Vagina (tissue), 2 donors: ENCODE measurements at places on chromosomes 2 and 18.

DNA sequence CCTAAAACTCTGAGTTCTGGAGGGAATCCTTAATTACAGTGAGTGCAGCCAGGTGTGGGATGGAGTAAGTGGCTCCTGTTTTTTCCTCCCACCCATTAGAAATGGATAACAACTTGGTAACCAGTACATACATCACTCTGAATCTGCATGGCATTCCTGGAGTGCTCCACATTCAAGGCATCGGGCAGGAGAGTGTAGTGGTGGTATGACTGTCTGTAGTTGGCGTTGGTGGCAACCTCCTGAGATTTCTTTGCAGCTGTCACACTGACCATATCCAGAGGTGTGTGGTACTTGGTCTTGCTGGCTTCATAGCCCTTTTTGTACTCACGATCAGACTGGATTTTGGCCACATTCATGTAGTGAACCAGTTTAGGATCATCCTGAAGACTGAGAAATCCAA is 68.3 kb downstream of the NEB start:
- no peak for DNase-seq

GRCh38 chr2:230870544-230871360 is 6.0 kb downstream of the ITM2C start:
- DNase-seq, result peak; percentile 77

- DNase-seq, result no peak
These were observed 21.6 kb upstream of the RAB6C start for GRCh38 chr2:129957891-129958290.

DNA sequence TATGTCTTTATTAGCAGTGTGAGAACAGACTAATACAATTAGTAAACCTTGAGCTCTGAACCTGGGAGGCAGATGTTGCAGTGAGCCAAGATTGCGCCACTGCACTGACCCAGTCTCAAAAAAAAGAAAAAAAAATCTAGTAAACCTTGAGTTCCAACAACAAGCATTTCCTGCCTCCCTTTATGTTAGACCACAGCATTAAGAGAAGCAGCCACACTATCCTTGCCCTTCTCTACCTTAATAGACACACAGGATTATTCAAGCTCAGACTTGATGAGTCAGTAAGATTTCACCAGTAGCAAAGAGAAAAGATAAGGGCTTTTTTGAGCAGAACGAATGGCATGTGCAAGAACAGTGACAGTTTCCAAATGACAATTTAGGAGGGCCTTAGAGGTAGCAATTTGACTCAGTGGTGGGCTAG is 18.0 kb upstream of the GLS start:
- DNase-seq, result no peak

DNA sequence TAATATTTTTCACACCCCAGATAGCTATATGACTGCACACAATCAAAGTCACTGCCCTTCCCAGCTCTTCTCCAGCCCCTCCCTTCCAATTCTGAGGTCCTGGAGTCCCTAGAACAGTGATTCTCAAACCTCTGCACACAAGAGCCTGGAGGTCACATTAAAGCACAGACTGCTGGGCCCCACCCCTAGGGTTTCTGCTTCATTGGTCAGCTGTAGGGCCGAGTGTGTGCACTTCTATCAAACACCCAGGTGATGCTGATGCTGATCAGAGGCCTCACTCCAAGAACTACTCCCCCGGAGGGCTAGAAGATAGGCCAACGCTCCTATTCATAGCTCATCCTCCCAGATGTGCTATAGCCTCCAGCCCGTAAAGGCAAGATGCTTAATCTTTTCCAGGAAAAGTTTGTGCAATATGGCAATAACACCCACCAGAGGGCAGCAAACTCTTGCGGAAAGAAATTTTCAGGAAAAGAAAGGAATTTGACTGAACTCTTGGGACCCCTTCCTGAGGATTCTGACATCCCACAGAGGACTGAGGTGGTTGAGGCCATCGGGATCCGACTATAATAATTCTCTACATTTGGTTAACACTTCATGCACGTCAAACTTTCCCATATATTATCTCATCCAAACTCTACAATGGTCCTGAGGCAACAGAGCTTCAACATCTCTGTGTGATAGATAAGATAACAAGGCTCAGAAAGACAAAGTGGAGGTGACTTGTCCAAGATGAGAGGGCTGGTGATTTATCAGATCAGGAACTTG is 194.2 kb upstream of the PKDCC start:
- DNase-seq, result no peak

GRCh38 chr2:181742922-181743722 is 62.8 kb upstream of the NEUROD1 start:
- no peak for DNase-seq

DNA sequence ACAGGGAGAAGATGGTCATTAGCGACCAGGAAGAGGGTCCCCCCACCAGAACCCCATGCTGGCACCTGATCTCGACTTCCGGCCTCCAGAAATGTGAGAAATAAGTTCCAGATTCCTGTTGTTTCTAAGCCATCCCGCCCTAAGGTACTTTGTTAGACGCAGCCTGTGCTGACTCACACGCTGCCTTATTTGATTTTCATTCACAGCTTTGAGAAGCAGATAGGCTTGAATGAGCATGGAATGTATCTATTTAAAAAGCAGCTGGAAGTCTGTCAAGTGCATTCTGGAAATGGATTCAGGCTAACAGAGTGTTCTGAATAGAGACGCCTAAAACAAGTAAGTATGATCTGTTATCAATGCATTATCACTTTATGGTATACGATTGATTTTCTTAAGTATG is 8.3 kb upstream of the IL1R2 start:
- no peak for DNase-seq

DNA sequence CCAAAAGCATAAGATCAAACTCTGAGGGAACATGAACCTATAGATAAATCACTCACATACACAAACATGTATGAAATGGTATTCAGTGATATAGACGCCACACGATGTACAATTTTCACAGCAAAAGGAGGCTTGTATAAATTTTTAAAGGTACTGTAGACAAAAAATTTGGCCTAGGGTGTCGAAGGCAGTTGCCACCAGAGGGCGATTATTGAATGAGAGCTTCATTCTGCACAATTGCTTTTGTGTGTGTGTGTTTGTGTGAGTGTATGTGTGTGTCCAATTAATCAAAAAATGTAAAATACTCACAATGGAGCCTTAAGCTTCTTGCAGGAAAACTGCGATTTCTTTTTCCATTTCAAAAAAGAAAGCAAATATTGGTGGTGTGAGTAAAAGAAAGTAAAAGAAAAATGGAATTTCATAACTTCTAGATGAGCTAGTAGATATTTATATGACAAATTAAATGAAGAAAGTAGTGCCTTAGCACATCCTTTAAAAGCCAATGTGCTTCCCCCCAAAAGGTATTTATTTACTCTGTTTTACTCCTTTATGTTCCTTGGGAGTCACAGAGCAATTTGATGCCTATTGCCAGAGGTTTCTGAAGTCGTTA is 800.1 kb downstream of the SATB2 start:
- DNase-seq, result no peak

DNA sequence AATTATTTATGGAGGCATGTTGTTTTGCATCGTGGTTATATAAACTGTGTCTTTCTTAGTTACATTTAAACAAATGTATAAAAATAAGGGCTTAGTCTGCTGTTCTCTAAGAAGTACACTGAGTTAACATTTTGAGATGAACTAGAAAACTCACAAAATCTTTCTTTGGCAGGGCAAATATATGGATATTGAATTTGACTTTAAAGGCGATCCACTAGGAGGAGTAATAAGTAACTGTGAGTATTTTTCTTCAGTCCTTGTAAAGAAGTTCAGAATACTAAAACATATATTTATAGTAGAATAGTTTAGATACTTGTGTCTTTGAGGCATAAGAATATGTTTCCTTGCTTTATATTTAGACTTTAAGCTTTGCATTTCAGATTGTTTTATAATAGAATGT is 104.8 kb downstream of the MYO1B start:
- DNase-seq, result no peak

GRCh38 chr2:120760446-120761135 is 24.9 kb downstream of the GLI2 start:
- no peak for DNase-seq

DNA sequence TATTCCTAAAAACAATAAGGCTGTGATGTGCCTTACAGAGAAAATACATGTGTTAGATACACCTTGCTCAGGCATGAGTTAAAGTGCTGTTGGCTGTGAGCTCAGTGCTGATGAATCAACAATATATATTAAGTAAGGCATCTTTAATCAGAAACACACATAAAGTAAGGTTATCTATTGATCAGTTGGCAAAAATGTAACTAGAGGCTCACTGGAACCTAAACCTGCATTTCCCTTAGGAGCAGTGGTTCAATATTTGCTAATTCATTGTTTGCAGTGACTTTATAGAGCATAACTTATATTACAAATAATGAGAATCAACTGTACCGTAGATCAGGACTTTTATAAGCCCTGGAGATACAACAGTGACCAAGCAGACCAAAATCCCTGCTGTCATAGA is 77.0 kb upstream of the CYP1B1 start:
- DNase-seq, result no peak

GRCh38 chr2:231856959-231857358 is 69.2 kb downstream of the NPPC start:
- DNase-seq, result no peak

GRCh38 chr18:137327-137726 is 21.0 kb upstream of the USP14 start:
- no peak for DNase-seq

DNA sequence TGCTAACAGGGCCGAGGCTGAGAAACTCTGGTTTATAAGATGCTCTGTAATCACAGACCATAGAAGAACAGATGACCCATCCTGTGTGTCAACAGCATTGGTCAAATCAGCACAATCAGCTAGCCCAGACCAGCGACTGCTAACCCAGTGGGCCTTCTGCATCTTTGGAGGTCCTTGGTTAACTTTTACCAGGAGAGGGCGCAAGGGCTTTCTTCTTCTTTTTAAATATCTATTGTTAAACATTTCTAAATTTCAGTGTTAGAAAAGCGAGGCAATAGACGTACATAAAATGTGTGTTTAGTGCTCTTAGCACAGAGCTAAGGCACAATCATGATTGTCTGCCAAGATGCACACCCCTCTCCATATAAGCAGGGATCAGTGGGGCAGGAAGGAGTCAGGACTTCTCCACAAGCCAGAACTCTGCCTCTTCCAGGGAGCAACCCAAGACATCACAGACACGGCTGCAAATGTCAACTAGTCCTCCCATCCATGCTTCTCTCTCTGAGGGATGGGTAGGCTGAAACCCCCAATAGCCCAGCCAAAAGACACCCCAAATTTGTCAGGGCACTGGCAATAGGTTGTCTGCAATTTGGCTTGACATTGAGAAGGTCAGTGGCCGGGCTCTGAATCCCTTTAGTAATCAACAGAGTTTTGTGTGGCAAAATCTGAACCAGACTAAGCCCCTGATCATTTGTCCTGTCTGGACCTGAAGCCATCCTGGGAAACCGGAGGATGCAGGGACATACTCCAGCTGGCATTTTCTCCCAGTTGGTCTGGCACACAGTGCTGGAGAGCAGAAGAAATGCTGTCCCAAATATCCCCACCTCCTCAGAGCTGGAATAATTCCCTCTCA is 188.2 kb downstream of the BCL2 start:
- no peak for DNase-seq

- no peak for DNase-seq
These were observed 39.4 kb downstream of the HRH4 start for GRCh38 chr18:24499814-24500213.

- DNase-seq, result no peak
These were observed 711 bp downstream of the DOK6 start for GRCh38 chr18:69401226-69401971.

DNA sequence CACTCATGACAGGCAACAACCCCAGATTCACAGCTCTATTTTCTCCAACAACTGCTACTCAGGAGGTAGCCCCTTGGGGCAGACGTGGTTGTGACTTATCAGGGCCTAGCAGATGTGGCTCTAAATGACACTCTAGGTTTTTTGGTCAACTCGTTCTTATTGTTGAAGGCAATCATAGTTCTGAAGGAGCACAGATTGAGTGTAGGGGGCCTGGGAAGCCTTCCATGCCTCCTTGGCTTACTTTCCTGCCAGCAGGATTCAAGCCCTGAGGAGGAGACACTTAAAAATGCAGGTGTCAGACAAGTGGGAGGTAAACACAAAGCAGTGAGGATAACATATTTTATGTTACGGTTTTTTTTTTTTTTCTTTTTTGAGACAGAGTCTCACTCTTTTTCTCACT is 23.5 kb upstream of the SUCLG1 start:
- no peak for DNase-seq

- DNase-seq, result no peak
These were observed 283.5 kb downstream of the DSEL start for GRCh38 chr18:67232991-67233390.

DNA sequence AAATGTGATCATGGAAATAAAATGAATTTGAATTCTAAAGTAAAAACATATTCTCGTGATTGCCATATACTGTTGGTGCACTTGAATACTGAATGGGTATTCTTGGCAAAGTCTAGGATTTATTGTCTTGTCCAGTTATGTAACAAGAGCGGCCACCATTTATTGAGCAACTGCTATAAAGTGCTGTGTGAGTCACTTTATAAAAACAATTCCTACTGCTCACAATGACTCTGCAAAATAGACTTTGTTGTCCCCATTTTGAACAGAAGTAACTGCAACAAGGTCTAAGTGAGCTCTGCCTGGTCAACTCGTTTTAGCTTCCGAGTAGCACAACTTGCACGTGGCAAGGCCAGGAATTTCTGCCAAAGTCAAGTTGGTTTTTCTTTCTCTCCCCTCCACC is 995.6 kb upstream of the FANCL start:
- DNase-seq, result no peak

DNA sequence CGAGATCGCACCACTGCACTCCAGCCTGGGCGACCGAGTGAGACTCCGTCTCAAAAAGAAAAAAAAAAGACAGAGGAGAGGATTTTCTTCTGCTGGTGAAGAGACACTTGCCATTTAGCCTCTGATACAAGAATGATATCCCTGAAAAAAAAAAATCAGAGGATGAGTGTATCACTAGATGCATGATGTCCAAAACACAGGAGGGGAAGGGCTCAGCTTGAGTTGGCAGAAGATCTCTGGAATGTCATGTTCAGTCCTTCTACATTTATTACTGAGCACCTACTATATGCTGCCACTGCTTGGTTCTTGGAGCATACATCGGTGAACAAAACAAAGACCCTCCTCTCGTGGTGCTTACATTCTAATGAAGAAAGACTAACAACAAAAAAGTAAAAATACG is 10.9 kb upstream of the PKDCC start:
- no peak for DNase-seq

DNA sequence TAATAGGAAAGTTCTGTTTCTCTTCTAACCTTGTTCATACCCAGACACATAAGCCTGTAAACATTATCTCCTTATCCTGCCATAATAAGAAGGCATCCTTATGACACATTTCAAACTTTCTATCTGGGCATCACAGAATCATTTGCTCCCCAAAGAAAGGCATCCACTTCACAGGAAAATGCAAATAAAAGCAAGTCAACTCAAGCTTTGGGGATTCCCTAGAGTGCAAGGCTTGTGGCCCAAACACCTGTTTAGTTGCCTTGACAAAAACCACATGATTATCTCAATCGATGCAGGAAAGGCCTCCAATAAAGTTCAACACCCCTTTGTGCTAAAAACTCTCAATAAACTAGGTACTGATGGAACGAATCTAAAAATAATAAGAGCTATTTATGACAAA is 195.7 kb upstream of the GALNT5 start:
- no peak for DNase-seq
